ENCODE measurements at places on chromosomes 3 and 15. TPM values are rescaled to one million over a fixed set of nuclear protein-coding genes. Genes with fewer than 3 reads are reported as not detected.

Gene COMMD2
- 57.2 TPM for total RNA-seq

Gene CD200R1
- total RNA-seq = not detected

Gene TCF12
- total RNA-seq = 101 TPM

Gene PTX3
- total RNA-seq = 1.4 TPM

Gene MAP6D1
- total RNA-seq = 4.1 TPM

DNA sequence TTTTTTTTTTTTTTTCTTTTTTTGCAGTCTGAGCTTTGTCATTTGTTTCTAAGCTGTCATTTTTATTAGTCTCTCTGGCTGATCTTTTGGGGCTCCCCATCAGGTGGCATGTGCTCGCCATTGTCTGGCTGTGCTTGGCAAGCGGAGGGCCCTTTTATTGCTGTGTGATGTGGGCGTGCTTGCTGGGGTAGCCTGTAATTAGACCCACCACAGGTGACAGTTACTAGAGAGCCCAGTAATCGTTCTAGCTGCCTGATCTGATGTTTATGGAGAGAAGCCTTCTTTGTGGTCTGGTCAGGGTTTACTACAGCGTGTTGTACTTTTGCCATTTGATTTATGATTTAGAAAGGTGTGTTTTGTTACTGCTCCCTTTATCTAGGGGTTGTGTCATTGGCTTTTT, 179.9 kb downstream of the MCTP2 start:
- no peaks in the 10 kb centered on the region for H3K27me3 ChIP-seq
- H3K4me1 ChIP-seq = no peaks in the 10 kb centered on the region
- no peaks in the 10 kb centered on the region for H3K36me3 ChIP-seq
- no peak for DNase-seq
- H3K27ac ChIP-seq = no peak overlapping the region

DNA sequence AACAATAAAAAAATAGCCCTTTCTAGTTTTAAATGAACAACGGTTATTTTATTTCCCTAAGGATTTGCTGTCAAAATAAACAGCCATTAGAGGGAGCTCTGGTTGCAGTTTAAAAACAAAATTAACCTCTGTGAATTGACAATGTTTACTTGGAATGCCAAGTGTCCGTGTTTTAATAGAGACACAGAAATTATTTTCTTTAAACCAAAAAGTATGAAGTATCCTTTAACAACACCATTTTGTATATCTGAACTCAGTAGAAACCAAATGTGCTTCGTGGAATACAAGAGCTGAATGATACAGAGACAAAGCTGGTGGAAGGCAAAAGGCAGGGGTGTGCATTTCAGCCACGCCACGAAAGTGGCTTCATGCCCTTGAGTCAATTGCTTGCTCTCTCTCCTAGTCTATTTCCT, 74.4 kb downstream of the MOBP start:
- H3K4me1 ChIP-seq = no peaks in the 10 kb centered on the region
- no peak for DNase-seq
- no peak overlapping the region for H3K4me3 ChIP-seq
- H3K36me3 ChIP-seq = no peaks in the 10 kb centered on the region
- no peaks in the 10 kb centered on the region for H3K27me3 ChIP-seq

DNA sequence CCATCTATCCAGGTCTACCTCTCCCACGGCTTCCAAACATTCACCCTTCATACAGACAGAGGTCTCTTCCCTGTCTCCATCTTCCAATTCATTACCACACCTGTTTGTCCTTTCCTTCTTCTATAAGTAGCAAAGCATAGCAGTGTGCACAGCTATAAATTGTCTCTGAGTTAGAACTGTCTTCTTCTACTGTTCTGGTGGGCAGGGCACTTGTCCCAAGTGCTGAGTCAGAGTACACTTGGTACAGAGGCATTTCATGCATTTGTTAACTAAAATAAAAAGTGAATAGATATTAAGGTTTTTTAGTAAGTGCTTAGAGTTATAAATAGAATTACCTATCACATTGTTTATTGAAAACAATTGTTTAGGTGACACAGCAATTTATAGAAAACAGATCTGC, 150.1 kb upstream of the CCDC54 start:
- H3K4me3 ChIP-seq = no peak overlapping the region
- no peaks in the 10 kb centered on the region for H3K36me3 ChIP-seq
- no peaks in the 10 kb centered on the region for H3K27me3 ChIP-seq
- DNase-seq = no peak

- no peaks in the 10 kb centered on the region for H3K4me1 ChIP-seq
- H3K4me3 ChIP-seq = no peak overlapping the region
- no peaks in the 10 kb centered on the region for H3K27me3 ChIP-seq
- no peak overlapping the region for H3K27ac ChIP-seq
- H3K36me3 ChIP-seq = no peaks in the 10 kb centered on the region
Measured at GRCh38 chr3:21898316-21898715, 147.3 kb upstream of the ZNF385D start.

- H3K36me3 ChIP-seq = no peaks in the 10 kb centered on the region
- no peak overlapping the region for H3K27ac ChIP-seq
- no peak for DNase-seq
Measured at GRCh38 chr15:58467722-58468423, 36.1 kb downstream of the LIPC start.

DNA sequence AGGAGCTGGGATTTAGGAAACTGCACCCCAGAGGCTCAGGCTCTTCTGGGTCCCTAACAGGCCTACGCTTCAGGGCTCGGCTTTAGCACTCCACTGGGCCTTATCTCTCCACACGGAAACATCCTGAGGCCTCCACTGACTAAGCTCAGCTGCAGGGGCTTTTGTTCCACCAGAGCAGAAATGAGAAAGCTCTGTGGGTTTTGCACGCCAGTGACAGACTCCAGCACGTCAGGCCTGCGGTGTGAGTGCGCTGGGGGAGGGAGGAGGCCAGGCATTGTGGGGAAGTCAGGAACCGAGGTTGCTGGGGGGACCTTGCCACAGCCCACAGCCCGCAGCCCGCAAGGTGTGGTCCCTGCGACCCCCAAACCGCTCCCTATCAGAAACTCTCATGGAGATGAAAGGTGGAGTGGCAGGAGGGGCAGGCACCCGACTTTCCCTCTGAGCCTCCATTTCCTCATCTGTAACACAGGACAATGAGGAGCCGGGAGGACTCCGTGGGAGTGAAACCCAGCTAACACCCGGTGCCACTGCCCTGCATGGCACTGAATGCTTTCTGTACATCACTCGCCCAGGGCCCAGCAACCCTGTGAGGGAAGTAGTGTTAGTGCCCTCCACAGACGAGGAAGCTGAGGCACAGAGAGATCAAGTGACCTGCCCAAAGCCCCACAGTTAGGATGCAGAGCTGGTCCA, 106.5 kb downstream of the TPRA1 start:
- H3K4me3 ChIP-seq = no peak overlapping the region
- H3K4me1 ChIP-seq = peaks cover 6% of the 10 kb centered on the region

DNA sequence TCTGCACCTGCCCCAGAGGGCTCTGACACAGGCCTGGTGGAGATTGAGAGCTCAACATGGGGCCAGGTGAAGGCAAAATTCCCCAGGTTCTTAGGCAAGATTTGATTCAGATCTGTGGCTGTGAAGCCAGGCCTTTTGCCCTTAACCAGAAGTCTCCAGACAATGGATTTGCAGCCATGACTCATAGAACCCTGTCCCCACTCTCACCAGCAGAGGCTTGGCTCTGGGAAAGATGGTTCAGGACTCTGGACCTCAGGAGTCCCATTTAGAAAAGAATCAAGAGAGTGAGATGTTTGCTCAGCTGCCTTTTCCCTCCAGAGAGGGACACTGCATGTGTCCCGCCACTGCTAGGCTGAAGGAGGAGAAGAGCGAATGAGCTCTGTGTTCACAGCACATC, 361.4 kb upstream of the ICE2 start:
- H3K36me3 ChIP-seq = no peaks in the 10 kb centered on the region
- H3K4me3 ChIP-seq = no peak overlapping the region
- no peak overlapping the region for H3K27ac ChIP-seq
- DNase-seq = no peak

- H3K4me3 ChIP-seq = no peak overlapping the region
- no peaks in the 10 kb centered on the region for H3K36me3 ChIP-seq
- no peaks in the 10 kb centered on the region for H3K4me1 ChIP-seq
Measured at GRCh38 chr15:90337256-90337655, 14.8 kb upstream of the ZNF774 start.

DNA sequence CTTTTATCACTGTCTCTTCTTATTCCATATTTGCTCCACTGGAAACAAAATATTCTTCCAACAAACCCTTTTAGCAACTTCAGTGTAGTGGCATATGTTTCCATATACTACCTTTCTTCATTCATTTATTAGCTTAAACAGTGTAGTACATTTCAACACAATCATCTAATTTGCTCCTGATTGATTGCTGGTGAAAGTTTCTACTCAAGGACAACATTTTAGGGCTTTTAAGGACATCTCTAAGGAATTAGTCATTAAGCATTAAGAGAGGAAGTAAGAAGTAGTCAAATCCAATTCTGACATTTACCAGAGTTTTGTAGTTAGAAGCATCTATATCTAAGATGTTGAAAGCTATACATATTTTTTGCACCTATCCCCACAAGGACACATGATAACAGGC, 55.8 kb downstream of the RSRC1 start:
- no peak overlapping the region for H3K4me3 ChIP-seq
- H3K27me3 ChIP-seq = no peaks in the 10 kb centered on the region
- no peak for DNase-seq
- no peak overlapping the region for H3K27ac ChIP-seq

- no peaks in the 10 kb centered on the region for H3K4me1 ChIP-seq
- no peaks in the 10 kb centered on the region for H3K27me3 ChIP-seq
Measured at GRCh38 chr15:45821390-45821789, 186.6 kb downstream of the SQOR start.

DNA sequence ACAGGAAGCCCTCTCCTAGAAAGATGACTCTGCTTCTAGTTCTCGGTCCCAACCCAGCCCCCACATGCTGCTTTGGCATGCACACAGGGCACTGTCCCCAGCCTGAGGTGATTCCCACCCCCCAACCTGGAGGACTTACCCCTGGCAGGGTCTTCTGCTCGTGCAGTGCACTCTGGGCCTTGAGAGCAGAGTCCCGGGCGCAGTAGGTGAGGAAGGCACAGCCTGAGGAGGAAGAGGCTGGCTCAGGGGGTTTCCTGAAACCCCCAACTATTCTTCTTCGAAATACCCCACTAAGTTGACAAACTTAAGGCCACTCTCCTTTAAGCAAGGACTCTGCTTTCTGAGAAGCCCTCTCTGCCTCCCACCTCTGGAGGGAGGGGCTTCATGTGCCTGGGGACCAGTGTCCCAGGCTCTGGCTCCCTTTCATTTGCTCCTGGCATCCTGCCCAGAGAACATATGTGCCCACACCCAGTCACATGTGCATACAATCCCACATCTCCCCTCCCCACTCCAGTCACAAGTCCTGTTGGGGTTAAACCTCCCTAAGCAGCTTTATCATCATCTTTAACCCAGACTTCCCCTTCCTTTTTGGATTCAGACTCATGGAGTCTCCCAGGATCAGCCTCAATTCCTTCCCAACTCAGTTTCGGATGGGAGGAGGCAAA, 4.1 kb downstream of the CELF6 start:
- H3K4me3 ChIP-seq = no peak overlapping the region
- H3K36me3 ChIP-seq = no peaks in the 10 kb centered on the region
- peaks cover 23% of the 10 kb centered on the region for H3K27me3 ChIP-seq

DNA sequence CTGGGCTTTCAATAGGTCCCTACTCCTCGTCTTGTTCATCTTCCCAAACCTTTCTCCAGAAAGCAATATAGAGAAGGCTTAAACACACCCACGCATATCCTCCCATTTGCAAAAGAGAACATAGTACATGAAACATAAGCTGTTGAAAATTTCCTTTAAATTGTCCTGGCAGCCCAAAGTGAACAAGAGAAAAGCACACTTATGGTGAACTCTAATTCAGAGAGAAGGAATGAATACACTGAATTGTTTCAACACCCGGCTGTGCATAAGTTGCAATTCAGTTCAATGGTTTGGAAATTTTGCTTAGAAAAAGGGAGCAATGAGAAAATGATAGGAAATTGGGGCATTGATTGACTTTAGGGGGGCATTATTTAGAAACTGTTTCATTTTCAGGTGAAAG, 202.6 kb downstream of the TIGIT start:
- DNase-seq = no peak
- no peaks in the 10 kb centered on the region for H3K4me1 ChIP-seq
- H3K27ac ChIP-seq = no peak overlapping the region
- no peaks in the 10 kb centered on the region for H3K27me3 ChIP-seq
